Naive thymus-derived CD4-positive, alpha-beta T cell (primary cell): ENCODE measurements at places on chromosomes 3 and 15. TPM values are rescaled to one million over a fixed set of nuclear protein-coding genes. Genes with fewer than 3 reads are reported as not detected.

GRCh38 chr15:40769274-40770146 is at the start of gene C15orf62:
C15orf62 (plus strand) TSS chr15:40769980; CDS start chr15:40770496, 516 bp downstream.
- peak; percentile 71 for DNase-seq

DNA sequence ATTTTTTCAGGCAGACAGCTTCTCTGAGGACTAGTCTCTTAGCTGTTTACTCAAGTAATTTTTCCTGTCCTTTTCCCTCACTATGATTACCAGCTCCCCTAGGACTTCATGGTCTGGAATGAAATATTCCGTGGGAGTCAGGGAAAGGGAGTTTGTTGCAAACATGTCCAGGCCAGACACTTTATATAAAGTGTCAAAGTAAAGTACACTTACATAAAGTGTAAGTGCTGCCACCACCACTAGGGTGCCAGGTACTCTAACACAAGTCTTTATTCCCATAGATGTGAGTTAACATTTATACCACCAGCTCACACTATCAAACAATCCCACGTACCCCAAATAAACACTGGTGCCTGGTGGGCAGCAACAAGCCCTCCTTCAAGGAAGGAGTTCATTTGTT is 179.8 kb downstream of the SNRPN start:
- DNase-seq: no peak

DNA sequence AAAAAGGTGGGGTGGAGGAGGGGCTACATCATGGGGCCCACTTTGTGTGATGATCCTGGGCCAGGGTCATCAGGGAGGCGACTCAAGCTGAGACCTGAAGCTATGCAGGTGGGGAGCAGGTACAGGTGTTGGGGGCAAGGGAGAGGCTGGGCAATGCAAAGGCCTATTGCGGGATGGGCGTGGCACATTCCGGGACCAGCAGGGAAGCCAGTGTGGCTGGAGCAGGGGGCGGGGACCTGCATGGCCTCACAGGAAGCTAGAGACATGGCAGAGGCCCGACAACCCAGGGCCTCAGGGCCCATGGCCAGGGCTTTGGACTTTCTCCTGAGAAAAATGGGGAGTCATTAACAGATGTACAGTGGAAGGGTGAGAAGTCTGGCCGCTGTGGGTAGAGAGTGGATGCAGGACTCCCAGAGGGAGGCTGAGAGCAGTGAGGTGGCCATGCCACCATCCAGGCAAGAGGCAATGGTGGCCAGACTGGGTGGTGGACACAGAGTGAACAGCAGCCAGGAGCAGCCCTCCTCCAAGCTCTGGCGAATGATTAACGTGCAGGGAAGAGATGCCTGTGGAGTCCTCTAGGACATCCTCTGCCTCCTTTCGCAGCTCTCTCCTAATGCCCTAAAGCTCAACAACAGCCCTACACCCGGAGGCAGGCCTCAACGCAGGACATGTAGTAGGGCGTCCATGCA is 122.6 kb upstream of the ATP2B2 start:
- no peak for DNase-seq

- peak; percentile 17 for DNase-seq
Measured at GRCh38 chr3:112302881-112303763, 9.1 kb upstream of the SLC9C1 start.

- no peak for DNase-seq
Measured at GRCh38 chr3:116391296-116392201, 53.7 kb downstream of the LSAMP start.

DNA sequence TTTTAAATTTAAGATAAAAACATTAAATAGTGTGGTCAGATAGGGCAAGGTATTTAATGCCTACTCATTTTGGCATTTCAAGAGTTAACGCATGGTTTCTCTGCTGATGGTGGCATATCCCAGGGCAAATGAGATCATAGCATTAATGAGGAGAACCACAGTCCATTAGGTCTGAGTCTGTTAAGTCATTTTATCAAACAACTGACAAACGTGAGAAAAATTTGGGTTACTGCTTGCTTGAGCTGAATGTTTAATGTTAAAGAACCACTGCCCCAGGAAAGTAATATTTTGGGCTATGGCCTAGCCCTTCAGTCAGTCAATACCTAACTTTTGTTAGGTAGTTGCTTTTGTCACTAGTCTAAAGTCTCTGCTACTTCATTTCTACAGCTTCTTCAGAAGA is 37.9 kb upstream of the SLC2A2 start:
- DNase-seq: no peak

DNA sequence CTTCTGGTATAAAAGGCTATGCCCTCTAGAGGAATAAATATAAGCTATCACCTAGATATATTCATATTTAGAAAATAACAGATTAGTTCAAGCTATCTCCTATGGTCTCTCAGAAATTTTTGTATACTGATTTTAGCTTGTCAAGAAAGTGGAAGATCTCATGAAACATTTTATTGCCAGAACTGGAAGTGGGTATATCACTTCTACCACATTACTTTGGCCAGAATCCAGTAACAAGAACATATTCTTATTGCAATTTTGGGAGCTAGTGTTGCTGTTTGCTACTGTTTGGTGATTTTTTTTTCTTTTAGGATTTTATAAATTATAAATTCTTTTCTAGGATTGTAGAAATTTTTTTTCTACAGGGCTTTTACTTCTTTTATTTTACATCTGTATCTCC is 14.2 kb upstream of the DIPK2A start:
- DNase-seq: no peak

GRCh38 chr15:74320352-74321247 is 46.8 kb downstream of the CYP11A1 start:
- no peak for DNase-seq

DNA sequence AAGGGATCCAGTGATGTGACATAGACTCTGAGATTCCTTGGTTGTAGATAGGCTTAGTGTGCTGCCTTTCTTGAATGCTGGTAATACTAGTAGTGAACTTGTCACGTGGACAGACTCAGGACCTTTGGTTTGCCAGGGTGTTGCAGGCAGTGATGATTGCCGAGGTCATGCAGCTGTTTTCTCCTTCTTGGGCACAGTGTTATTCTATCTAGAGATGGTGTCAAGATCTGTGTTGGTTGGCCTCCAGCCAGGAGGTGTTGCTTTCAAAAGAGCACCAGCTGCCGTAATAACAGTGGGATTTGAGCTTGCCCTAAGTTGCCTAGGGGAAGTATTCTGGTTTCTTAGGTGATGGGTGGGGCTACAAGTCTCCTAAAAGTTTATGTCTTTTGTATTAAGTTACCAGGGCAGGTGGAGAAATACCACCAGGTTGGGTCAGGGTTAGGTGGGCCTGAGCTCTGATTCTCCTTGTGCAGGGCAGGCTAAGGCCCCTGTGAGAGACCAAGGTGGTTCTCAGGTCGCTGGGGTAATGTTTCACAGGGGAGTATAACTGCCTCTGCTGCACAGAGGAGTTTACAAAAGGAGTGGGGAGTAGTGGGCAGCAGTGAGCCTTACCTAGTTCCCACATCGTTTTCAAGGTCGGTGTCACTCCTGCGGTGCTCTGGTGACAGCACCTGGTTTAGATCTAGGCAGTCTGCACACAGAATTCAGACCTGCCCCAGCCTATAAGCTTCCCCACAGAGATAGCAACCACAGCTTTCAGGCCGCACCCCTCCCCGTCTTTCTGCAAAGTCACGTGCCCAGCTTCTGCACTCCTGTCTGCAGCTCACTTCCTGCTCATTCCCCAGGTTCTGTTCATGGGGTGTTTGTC is 350.3 kb downstream of the DOCK3 start:
- DNase-seq: peak; percentile 76

Gene C3orf70
- total RNA-seq: not detected
